Motor neuron (in vitro differentiated cells): ENCODE measurements at places on chromosomes 11 and 22. TPM values are rescaled to one million over a fixed set of nuclear protein-coding genes. Genes with fewer than 3 reads are reported as not detected.

The MUC6 gene
- under 0.01 and 0.44 TPM in 2 replicates for total RNA-seq

The OR52A1 gene
- 0.04 and 0.31 TPM in 2 replicates for total RNA-seq

The SAA4 gene
- not detected in 2 replicates for total RNA-seq

The OR6T1 gene
- 0.21 and 0.27 TPM in 2 replicates for total RNA-seq

The RAB38 gene
- not detected in 2 replicates for total RNA-seq

The FIBIN gene
- total RNA-seq = 9.5 and 10.2 TPM in 2 replicates

The BIK gene
- 1.0 and 1.1 TPM in 2 replicates for total RNA-seq

The CNTF gene
- 4.8 and 5.5 TPM in 2 replicates for total RNA-seq

The CRACR2B gene
- total RNA-seq = 4.6 and 5.3 TPM in 2 replicates
